Activated T-cell treated with anti-CD3 and anti-CD28 coated beads, Interleukin-2, amount 50 U/mL, for 72 hours (primary cell): ENCODE measurements at places on chromosomes 4 and X. TPM values are rescaled to one million over a fixed set of nuclear protein-coding genes. Genes with fewer than 3 reads are reported as not detected.

DNA sequence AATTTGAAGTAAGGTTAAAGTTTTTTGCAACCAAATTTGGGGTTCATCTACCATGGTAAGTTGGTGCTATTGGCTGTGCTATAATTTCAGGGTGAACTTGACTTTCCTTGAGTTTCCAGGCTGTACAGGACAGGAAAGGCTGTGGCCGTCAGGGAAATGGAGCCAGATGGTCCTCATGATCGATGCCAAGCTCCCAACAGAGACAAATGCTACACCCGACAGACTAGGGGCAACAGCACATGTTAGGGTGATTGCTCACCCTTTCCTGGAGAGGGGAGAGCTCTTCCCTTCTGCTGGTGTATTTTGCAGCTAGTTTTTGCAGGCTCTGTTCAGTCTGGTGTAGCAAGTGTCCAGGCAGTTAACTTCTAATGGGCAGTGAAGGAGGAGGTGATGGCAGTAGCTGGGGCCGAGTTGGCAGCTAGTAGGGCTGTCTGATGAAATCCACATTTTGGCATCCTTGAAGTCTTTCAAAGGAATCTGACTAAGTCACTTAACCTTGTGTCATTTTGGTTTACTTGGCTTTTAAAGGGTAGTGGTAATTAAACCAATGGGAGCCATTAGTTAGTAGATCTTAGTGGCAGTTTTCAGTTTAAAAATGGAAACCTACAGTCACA is 47.8 kb downstream of the GAB1 start:
- no peak overlapping the region for H3K4me3 ChIP-seq
- no peak for DNase-seq
- H3K4me1 ChIP-seq: no peaks in the 10 kb centered on the region
- H3K27me3 ChIP-seq: no peaks in the 10 kb centered on the region

DNA sequence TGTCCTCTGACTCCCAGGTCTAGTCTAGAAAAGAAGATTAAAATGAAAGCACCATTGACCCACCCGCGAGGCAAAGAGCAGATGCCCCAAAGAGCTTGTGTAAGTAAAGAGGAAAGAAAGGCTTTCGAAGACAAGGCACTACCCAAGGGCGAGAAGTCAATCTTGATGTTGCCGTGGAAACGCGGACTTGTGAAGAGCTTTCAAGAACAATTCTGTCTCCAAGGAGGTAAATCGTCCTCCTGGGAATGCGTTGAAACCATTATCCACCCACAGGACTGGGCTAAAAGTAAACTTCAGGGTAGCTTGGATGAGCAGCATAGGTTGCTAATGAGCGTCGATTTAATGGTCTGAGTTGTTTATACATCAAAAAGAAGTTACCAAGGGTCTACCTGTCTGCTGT is 189.3 kb downstream of the DHRSX start:
- H3K27ac ChIP-seq: no peak overlapping the region
- H3K27me3 ChIP-seq: no peaks in the 10 kb centered on the region
- no peak for DNase-seq
- peaks cover 12% of the 10 kb centered on the region for H3K36me3 ChIP-seq
- no peak overlapping the region for H3K4me3 ChIP-seq
- H3K4me1 ChIP-seq: no peaks in the 10 kb centered on the region

GRCh38 chrX:107711521-107712181 is 63.9 kb downstream of the TSC22D3 start:
- no peak for DNase-seq
- peaks cover 54% of the 10 kb centered on the region for H3K4me1 ChIP-seq
- peaks cover 3% of the 10 kb centered on the region for H3K36me3 ChIP-seq
- peak overlapping the region; percentile 97 for H3K27ac ChIP-seq
- H3K27me3 ChIP-seq: peaks cover 23% of the 10 kb centered on the region
- H3K4me3 ChIP-seq: peak overlapping the region; percentile 94

- no peaks in the 10 kb centered on the region for H3K27me3 ChIP-seq
- DNase-seq: no peak
- peaks cover 12% of the 10 kb centered on the region for H3K36me3 ChIP-seq
- no peak overlapping the region for H3K4me3 ChIP-seq
Measured at GRCh38 chr4:6618386-6619115, 21.9 kb upstream of the MRFAP1 start.

GRCh38 chr4:80225595-80225994 is 28.3 kb downstream of the PRDM8 start:
- peaks cover 17% of the 10 kb centered on the region for H3K27me3 ChIP-seq
- H3K4me3 ChIP-seq: no peak overlapping the region
- no peak for DNase-seq
- no peaks in the 10 kb centered on the region for H3K36me3 ChIP-seq

- H3K27ac ChIP-seq: no peak overlapping the region
- no peaks in the 10 kb centered on the region for H3K36me3 ChIP-seq
- no peaks in the 10 kb centered on the region for H3K4me1 ChIP-seq
- DNase-seq: no peak
- no peak overlapping the region for H3K4me3 ChIP-seq
Measured at GRCh38 chrX:50863471-50863870, 47.1 kb upstream of the BMP15 start.

DNA sequence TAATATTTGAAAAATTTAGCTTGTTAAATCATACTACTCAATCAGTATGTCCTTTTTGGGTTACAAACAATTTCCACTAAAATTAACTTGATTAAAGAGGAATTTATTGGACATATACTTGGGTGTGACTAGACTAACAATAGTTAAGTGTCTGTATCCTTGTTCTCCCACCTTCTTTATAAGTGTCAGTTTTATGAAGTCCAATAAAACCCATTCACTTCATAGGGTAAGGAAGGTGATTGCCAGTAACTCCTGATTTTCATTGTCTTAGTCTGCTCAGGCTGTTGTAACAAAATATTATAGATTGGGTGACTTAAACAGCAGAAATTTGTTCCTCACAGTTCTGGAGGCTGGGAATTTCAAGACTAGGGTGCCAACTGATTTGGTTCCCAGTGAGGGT is 800.0 kb downstream of the PDHA2 start:
- no peak for DNase-seq
- no peak overlapping the region for H3K27ac ChIP-seq

FOXP3 gene
- total RNA-seq: 16.7 TPM

EXOC1L gene
- not detected for total RNA-seq

TIMP1 gene
- 31.5 TPM for total RNA-seq

SLC6A14 gene
- total RNA-seq: not detected

GABRE gene
- not detected for total RNA-seq
